A673 (cell line): ENCODE measurements at places on chromosomes 2 and 18. TPM values are rescaled to one million over a fixed set of nuclear protein-coding genes. Genes with fewer than 3 reads are reported as not detected.

Gene CCBE1
- 0.42 TPM in 1 of 2 replicates, not detected in the other for total RNA-seq

Gene STAT4
- 0.33 and 0.71 TPM in 2 replicates for total RNA-seq

Gene ZNF521
- total RNA-seq, result not detected in 2 replicates

Gene GREB1L
- 0.04 TPM in 1 of 2 replicates, not detected in the other for total RNA-seq

DNA sequence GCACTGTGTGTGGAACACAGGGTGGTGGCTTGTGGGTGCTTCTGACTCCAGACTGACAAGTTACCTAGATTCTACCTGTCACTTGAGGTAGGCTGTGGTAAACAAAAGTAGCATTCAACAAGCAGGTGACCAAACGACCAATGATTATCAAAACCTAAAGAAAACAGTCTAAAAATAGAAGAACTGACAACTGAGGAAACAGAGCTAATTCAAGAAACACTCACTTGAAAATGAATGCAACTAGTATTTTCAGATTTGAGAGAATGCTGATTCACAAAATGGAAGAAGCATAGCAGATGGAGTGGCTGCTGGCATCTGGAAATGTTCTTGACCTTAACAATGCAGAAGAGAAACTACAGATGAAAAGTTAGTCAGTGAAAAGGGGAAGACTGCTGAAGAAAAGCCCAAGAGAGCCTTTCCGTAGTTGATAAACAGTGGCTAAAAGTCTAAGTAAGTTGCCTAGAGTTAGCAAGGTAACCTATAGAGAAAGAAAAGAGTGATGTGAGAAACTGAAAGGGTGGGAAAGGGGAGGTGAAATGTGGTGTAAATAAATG, 170.4 kb downstream of the NCK2 start:
- no peaks in the 10 kb centered on the region for H3K36me3 ChIP-seq
- H3K4me1 ChIP-seq, result no peaks in the 10 kb centered on the region
- no peak overlapping the region for H3K4me3 ChIP-seq
- no peak for DNase-seq
- no peak overlapping the region for H3K27ac ChIP-seq

GRCh38 chr2:137185378-137186078, 420.2 kb downstream of the THSD7B start:
- H3K4me3 ChIP-seq, result no peak overlapping the region
- no peaks in the 10 kb centered on the region for H3K36me3 ChIP-seq
- H3K27me3 ChIP-seq, result no peaks in the 10 kb centered on the region
- no peak overlapping the region for H3K27ac ChIP-seq

DNA sequence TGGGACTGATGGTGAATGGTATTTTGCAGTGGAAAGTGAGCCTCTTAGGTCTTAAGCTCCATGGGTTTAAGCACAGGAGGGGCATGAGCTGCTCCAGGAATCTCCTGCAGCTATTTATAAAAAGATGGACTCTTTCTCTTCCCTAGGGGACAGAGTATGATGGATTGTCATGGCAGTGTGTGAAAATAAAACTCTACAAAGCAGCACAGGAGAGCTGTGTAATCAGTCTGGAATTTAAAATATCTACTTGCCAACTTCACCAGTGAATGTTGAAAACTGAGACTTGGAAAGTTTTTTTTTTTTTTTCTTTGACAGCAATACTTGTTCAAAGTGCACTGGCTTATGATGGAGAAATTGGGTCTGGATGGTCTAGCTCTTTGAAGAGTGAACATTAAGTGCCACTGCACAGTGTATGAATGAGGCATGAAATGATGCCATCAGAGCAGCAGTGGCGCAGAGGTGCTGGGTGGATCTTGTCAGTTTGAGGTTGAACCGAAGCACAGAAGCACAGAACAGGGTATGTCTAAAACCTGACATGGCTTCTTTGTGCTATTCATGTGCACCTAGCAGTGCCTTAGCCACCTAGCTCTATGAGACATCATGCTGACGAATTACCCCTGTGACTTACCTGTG, 245.4 kb downstream of the PTPRM start:
- no peaks in the 10 kb centered on the region for H3K27me3 ChIP-seq
- H3K4me3 ChIP-seq, result no peak overlapping the region
- H3K4me1 ChIP-seq, result no peaks in the 10 kb centered on the region
- no peak overlapping the region for H3K27ac ChIP-seq

DNA sequence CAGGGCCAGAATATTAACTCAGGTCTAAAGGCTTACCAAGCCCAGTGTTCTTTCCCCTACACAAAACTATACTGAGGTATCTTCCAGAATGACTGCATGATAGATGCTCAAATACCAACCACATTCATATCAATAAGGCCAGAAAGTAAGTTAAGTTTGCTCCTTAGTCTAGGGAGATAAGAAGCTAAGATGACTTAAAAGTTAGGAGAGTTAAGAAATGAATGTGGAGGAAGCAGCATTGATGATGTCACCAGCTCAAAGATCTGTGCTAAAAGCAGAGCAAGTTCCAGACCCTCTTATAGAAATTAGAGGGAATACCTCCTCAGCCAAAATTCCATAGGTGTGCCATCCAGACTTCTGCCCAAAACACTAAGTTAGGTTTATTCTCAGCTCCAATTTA, 6.1 kb downstream of the PPP4R1 start:
- peaks cover 3% of the 10 kb centered on the region for H3K36me3 ChIP-seq
- H3K4me3 ChIP-seq, result no peak overlapping the region
- no peak overlapping the region for H3K27ac ChIP-seq
- no peaks in the 10 kb centered on the region for H3K27me3 ChIP-seq
- peaks cover 12% of the 10 kb centered on the region for H3K4me1 ChIP-seq

GRCh38 chr2:51153236-51153635, 121.3 kb upstream of the NRXN1 start:
- H3K36me3 ChIP-seq, result no peaks in the 10 kb centered on the region
- DNase-seq, result no peak
- H3K27ac ChIP-seq, result no peak overlapping the region
- no peaks in the 10 kb centered on the region for H3K27me3 ChIP-seq

DNA sequence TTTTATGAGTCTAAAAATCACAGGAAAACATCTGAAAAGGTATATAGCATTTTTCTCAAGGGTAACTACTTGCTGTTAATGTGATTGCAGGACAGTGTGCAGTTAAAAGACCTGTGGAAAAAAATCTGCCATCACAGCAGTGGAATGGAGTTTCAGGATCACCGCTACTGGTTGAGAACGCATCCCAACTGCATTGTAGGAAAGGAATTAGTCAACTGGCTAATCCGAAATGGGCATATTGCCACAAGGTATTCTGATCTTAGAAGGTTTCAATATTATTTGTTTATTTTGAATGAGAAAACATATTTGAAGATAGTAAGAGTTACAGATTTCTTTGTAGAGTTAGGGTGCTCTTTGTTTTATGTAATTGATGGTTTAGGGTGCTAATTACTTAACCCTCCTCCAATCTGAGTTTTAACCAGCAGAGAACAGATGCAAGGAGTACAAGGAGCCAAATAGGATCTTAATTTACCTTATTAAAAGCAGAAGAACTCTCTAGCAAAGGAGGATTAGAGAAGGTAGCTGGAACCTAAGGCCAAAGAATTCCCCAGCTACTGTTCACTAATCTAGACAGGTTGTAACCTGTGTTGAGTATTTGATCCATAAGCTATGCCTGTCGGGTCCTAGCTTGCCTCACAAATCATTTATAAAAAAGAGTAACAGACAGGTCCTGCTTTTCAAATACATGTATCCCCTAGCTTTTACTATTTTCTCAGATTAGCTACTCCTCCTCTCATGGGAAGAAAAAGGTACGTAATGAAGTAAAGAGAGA, 35.0 kb downstream of the PIKFYVE start:
- H3K27ac ChIP-seq, result no peak overlapping the region
- H3K36me3 ChIP-seq, result peaks cover 56% of the 10 kb centered on the region
- no peaks in the 10 kb centered on the region for H3K27me3 ChIP-seq
- H3K4me1 ChIP-seq, result no peaks in the 10 kb centered on the region
- H3K4me3 ChIP-seq, result no peak overlapping the region

DNA sequence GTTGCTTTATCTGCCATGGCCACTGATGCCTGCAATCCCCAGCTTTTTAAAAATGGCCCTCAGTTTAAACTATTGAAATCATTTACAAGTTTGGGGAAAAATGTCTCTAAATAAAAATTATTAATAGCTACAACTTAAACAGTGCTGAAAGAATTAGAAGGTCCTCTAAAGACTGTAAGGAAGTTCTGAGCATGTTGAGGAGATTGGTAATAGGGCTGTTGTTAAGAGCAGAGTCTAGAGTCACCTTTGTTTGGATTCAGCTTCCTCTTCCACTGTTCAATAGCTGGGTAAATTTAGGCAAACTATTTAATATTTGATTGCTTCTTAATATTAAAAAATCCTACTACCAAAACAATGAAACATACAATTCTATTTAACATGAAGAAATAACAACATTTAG, 1127.1 kb upstream of the DDX18 start:
- H3K27ac ChIP-seq, result no peak overlapping the region
- H3K36me3 ChIP-seq, result no peaks in the 10 kb centered on the region
- no peak for DNase-seq
- no peaks in the 10 kb centered on the region for H3K4me1 ChIP-seq

DNA sequence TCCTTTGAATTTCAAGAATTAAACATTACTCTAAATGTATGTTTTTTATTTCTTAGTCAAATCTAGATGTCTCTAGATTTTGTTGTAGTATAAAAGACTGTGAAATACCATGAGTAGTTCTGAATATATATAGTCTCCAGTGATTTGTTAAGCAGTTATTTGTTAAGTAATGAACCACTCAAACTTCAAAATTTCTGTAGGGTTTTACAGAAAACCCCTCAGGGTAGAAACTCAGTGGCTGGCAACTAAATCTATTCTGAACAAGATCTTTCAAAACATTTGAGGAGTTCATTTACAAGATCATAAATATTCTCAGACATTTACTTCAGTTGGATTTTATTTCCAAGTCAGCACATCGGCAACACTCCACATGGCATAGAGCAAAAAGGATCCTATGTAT, 35.8 kb upstream of the ACSL3 start:
- no peak overlapping the region for H3K4me3 ChIP-seq
- H3K27ac ChIP-seq, result no peak overlapping the region
- no peaks in the 10 kb centered on the region for H3K27me3 ChIP-seq
- no peak for DNase-seq
